Aorta (tissue), 5 donors: ENCODE measurements at places on chromosomes 6 and 20.
A peak's percentile ranks its signal among the peaks of the same experiment; 100 is the strongest.

DNA sequence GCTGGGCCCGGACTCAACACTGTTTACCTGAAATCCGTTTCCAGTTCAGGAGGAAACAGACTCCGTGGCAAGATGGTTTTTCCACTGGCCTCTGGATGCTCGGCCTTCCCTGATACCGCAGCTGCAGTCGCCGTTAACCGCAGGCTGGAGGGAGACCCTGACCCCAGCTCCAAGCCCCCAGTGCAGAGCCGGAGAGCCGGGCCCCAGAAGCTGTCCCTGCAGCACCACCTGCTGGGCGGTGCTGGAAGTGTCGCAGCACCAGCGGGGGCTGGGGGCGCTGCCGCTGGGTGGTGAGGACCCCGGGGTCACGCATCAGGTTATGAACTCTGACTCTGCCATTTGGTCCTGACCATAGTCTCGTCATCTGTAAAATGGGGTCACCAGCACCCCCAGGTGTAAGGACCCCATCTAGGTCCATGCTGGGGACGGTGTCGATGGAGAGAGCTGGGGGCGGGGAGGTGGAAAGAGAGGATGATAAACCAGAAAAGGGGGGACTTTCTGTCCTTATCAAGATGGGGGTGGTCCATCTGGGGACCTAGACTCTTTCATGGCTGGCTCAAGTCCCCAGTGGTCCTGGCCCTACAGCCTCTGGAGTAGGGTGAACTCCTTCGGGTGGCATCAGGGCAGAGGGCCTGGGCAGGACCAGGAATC is 20.8 kb upstream of the CHRNA4 start:
- DNase-seq: no peak

DNA sequence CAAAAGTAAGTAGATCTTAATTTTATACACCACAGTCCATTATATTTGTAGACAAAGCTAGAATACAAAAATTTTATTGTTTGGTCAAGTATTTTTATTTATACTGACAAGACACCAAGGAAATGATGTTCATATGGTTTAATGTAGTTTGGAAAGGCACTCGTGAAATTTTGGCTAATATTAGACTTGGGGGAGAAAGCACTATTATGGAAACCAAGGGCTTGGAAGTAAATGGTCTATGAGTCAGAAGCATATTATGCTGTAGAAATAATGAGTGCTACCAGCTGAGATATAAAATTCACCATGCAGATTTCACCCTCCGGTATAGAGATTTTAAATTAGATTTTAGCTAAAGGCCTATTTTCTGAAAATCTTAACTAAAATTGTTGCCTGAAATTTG is 233.6 kb downstream of the KCNQ5 start:
- no peak for DNase-seq

DNA sequence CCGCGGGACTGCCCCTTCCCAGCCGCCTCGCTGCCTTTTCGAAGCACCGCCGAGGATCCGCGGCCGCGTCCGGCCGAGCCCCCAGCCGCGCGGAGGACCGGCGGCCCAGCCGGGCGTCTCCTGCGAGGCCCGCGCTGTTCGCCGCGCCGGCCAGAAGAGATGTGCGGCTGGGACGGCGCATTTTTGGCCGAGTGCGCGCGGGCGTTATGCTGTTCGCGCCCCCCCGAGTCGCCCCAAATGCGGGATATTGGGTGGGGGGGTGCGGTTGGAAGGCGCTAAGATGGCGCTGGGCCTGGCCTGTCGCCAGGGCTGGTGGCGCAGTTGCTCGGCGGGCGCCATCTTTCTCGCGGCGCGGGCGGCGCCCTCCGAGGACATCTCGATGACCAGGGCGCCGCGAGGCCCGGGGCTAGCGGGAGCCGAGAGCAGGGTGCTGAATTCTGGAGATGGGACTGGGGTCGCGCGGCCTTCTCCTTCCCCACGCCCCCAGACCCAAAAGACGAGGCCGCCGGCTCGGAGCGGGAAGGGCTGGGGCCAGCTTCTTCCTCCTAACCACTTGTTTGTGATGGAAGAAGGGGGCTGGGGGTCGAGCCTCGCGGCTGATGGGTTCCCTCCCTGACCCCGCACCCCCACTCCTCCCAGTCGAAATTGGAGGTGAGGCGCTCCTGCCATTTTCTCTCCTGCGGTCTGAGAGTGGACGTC is 1.5 kb downstream of the BICRAL start:
- DNase-seq: peak; percentile 82

DNA sequence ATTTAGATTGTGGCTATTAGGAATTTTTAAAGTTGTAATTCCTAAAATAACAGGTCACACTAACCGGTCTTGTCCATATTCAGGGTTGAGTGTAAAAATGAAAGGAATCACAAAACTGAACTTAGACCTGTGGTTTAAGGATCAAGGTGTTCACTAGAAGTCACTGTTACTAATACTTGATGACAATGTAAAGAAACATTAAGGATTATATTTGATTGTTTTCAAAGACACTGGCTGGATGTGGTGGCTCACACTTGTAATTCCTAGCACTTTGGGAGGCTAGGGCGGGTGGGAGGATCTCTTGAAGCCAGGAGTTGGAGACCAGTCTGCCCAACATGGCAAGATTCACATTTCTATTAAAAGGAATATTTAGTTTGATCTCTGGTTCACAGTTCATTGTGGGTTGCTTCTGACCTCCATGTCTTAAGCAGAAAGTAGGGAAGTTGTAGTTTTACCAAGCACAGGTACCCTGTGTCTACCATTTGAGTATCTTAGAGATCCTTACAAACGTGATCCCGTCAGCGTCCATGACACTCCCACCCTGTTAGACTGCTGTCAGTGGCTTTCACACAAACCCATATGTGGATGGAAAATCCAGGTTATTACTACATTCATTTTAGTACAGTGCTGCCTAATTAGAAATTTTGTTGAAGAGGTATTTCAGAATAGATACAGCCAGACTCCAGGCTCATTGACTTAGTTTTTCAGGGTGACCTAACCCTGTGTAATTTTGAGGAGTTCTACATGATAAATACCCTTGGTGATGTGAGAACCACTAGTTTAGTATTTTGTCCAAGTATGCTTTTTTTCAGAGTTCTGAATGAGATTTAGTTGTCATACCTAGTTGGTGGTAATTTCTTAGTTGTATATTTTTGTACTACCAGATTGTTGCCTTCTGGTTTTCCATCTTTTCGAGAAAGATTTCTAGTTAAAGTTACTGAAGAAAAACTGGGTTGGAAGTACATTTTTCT is 10.2 kb downstream of the SRSF3 start:
- DNase-seq: no peak

GRCh38 chr6:105611606-105612005 is 208.7 kb upstream of the PREP start:
- DNase-seq: no peak

DNA sequence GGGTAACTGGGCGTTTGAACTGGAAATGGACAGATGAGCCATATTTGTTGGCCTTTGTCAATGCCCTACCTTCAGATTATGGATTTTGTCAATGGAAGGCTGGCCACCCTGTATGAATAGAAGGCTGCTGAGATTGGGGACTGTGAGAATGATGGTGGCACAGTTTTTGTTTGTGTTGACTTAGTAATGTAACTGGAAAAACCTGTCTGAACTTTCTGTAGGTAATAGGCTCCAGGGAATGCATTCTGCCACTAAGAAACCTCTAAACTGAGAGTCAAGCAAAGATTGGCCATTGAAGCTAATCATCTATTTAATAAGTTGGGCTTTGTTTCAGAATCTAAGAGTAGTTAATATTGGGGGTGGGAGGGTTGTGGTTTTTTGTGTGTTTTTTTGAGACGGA is 97.5 kb downstream of the FOXO3 start:
- no peak for DNase-seq

- no peak for DNase-seq
These were observed 116.5 kb downstream of the SMLR1 start for GRCh38 chr6:130943738-130944137.

GRCh38 chr6:73074175-73074574 is 151.1 kb downstream of the KHDC1L start:
- no peak for DNase-seq

GRCh38 chr20:7383216-7383615 is 557.0 kb downstream of the HAO1 start:
- DNase-seq: no peak

DNA sequence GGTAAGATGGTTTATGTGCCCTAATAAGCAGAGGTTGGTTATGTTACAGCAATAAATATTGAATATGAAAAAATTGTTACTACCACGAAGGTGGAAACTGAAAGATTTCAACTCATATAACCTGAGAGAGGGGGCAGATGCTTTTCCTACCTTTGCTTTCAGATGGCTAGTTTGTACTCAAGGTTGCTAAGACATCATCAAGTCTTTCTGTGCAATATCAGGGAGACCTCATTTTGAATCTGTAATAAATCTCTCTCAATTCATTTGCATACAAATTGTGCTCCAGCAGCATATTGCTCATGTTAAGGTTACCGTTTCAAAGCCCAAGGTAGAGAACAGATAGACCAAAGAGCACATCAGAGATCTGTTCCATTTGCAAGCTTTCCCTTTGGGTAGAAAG is 220.4 kb downstream of the KHDC1L start:
- DNase-seq: no peak
